ENCODE measurements at places on chromosomes 6 and 20.

DNA sequence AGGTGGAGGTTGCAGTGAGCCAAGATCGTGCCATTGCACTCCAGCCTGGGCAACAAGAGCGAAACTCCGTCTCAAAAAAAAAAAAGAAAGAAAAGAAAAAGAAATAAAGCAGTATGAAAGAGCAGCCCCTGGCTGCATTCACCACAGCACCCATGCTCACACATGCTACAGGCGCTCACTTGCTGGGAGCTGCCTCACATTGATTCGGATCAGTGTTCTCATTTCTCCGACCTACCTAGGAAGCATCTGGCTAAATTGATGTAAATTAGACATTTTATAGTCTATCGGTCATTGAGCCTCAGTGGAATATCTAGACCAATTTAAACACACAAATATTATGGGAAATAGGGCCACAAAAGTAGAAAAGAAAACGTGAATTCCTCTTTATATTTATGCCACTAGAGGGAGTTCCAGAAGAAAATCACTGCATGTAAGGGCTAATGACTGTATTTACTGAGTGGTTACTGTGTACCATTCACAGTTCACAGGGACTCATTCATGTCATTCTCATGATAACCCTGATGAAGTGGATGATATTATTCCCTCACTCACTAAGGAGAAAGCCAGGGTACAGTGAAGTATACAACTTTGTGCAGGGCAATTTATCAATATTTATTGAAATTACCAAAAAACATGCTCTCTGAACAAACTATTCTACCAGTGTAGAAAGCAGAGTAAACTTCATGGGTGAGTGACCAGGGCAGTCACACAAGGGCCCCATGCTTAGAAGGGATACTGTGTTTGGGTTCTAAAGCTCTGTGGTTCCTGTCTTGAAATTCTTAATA lies 5.3 kb upstream of the MOG start:
- DNase-seq = no peak

GRCh38 chr6:111552241-111552744 lies 53.4 kb downstream of the TRAF3IP2 start:
- no peak for DNase-seq

- no peak for DNase-seq
These were observed 92.6 kb downstream of the RNGTT start for GRCh38 chr6:88870717-88871330.

GRCh38 chr6:16533721-16534136 lies 227.5 kb downstream of the ATXN1 start:
- DNase-seq = no peak

DNA sequence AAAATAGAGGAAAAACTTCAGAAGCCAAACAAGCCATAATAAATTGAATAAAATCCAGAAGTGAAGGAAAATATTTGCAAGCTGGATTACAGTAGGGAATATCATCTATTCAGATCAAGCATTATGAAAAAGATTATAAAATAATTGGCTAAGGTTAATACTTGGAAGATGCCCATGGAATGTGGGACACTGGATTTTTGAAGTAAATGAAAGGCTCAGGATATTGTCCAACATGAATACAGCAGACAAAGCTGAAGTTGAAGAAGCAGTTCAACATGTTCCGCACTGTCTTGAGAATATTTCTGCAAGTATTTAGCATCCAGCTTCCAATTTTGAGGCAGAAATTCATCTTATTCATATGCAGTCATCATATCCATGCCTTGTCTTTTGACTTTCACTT lies 1278.4 kb upstream of the GJE1 start:
- no peak for DNase-seq

DNA sequence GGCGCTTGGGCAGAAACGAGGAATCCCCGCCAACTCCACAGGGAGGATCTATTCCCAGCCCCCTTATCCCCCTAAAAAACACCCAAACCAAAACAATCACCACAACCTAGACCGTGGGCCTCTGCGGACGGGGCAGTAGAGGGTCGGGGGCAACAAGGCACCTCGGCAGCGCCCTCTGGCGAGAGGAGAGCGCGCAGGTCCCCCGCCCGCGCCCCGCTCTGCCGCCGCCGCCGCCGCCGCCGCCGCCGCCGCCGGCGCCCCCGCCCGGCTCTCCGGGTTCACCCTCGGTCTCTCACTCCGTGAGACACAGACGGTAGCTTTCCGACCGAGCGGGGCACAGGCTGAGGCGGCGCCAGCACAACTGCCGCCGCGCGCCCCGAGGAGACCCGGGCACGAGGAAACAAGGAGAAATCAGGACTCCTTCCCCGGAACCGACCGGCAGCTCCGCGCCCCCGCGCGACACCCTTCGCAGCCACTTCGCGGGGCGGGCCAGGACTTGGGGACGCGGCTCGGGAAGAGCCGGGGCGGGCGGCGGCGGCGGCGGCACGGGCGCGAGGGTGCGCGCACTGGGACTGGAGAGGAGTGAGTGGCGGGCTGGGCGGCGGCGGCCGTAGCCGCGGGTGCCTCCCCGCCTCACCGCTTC lies at the start of gene SLC35F1:
TSS of gene SLC35F1 (plus strand) at position 307 of the 643 bp plus-strand sequence.
- DNase-seq = no peak

GRCh38 chr6:19209202-19209601 lies 628.0 kb upstream of the ID4 start:
- no peak for DNase-seq

DNA sequence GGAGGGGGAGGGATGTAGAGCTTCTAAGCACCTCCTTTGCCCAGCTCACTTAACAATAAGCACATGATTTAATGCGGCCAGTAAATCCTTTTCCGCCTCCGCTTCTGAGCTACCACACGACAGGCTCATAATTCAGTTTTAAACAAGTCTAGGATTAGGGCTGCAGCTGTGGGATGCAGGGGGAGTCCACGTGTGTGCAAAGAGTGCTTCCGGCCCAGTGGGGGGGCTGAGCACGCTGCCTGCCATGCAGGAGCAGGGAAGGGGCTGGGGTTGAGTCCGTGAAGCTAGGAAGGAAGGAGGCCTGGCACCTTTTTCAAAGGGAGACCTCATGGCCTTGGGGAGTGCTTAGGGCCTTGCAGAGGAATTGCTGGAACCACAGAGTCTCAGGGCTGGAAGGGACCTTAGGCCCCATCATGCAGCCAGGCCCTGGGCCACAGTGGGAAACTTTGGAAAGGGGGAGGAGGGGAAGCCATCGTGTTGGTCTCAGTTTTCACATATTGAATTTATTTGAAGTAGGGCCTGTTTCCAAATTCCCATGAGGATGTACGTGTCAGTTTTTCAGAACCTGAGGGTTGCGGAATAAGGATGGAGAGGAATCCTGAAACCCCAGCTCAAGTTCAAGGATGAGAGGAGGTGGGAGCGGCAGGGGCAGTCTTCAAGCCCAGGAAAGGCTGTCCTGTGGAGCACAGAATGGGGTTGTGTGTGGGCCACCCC lies 96.1 kb downstream of the VEGFA start:
- no peak for DNase-seq

GRCh38 chr6:133315811-133316210 lies 74.7 kb downstream of the EYA4 start:
- no peak for DNase-seq

DNA sequence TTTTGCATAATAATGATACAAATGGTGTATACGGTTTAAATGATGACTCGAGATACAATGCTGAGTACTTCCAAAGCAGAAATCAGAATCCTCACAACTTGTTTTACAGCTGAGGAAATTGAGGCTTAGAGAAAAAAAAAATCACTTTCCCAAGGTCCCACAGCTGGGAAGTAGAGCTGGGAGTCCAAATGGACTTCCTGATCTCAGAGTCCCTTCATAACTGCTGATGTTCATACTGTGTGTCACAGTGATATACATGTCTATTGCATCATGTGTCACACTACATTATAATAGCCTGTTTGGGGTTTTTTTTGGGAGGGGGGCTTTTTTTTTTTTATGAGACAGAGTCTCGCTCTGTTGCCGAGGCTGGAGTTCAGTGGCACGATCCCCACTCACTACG lies 8.5 kb downstream of the HM13 start:
- DNase-seq = no peak

DNA sequence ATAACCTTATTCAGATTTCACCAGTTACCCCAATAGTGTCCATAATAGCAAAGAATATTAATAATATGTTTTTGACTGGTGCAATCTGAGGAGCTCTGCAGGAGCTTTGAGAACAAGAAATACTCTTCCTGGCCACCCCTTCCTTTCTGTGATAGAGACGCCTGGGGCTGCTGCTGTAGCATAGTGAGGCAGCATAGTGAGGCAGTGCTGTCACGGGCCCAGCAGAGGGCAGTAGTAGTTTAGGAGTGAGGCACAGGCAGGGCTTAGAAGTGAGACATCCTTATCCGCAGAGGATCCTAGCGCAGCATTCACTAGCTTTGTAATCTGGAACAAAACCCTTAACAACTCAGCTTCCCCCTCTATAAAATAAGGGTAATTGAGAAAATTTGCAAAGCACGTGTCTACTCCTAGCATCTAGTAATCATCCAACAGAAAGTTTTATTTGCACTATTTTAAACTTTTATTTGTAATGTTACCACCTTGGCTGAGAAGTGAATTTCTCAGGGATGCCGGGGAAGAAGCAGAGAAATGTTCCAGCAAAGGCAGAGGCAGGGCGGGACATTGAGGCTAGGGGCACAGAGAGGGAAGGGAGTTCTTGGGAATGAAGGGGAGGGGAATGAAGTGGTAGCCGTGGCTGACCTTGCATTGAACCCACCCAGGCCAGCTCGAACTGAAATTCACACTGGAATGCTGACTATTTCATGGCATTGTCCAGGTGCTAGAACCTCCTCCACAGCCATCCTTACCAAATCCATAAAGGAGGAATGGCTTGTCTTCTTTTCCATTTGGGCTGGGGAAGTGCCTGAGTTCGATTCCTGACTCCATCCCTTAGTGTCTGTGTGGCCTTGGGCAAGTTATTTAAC lies 78.8 kb downstream of the CDS2 start:
- peak; percentile 43 for DNase-seq

GRCh38 chr6:7543789-7544424 lies 2.4 kb downstream of the DSP start:
- no peak for DNase-seq

DNA sequence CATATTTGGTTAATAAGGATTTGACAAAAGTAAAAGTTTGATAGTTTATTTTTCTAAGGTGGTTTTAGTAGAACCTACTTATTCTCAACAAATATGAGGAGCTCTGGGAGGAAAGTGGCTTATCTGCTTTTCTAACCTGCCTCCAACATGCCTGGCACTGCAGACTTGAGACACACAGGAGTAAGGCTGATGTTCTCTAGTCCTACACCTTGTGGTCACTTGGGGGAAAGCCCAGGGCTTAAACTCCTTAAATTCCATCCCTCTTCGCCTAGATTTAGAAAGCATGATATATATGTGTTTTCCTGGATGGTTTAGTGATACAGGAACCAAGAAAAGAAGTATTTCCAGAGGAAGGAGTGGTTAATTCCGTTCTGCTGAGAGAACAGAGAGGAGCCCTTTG lies 39.9 kb upstream of the SAMD5 start:
- DNase-seq = no peak

GRCh38 chr6:74651948-74652842 lies 553.7 kb downstream of the COL12A1 start:
- no peak for DNase-seq

DNA sequence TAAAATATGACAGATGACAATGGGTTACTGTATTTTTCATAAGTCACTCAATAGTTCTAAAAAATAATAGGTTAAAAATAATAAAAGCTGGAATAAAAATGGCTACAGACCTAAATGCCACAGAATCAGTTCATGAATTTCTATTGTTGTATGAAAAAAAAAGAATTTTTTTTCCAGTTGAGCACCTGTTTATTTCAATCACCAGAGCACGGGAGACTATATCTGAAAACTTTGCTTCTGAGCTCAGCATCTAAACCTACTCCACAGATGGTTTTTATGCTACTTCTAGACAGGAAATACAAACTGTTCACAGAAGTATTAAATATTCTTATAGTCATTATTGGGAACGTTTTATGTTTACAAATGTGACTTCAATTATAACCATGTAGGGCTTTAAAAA lies 50.4 kb downstream of the HMGN3 start:
- no peak for DNase-seq

DNA sequence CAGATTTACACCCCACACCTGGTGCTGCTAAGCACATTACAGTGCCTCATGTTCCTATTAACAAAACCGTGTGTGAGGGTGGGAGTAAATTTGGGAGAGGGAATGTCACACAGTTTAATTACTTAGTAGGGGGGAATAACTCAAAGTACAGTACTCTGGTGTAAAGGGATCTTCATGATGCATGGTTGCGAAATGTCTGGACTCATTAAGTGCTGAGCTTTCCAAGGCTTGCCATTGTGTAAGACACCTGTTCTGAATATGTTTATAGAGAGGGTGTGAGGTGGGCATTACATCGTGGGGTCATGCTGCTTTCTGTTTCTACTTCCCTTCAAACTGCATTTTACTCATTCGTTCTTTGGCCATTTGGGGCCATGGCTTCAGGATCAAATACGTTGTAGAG lies 181.2 kb downstream of the ADGRG6 start:
- DNase-seq = no peak

DNA sequence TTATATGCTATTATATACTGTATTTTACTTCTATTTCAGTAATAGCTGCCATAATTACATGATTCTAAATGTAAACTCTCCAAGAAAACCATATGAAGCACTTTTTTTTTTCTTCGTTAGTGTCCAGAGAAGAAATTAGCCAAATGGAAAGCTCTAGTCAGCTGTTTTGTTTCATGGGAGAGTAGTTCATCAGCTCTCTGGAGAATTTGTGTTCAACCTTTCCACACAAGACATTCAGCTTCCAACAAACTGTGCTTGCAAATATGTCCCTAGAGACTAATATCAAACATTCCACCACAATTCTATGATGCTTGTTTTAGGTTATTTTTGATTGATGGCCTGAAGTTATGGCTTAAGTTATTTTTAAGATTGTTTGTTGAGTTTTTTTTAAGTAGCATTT lies 19.5 kb downstream of the FHL5 start:
- DNase-seq = no peak

DNA sequence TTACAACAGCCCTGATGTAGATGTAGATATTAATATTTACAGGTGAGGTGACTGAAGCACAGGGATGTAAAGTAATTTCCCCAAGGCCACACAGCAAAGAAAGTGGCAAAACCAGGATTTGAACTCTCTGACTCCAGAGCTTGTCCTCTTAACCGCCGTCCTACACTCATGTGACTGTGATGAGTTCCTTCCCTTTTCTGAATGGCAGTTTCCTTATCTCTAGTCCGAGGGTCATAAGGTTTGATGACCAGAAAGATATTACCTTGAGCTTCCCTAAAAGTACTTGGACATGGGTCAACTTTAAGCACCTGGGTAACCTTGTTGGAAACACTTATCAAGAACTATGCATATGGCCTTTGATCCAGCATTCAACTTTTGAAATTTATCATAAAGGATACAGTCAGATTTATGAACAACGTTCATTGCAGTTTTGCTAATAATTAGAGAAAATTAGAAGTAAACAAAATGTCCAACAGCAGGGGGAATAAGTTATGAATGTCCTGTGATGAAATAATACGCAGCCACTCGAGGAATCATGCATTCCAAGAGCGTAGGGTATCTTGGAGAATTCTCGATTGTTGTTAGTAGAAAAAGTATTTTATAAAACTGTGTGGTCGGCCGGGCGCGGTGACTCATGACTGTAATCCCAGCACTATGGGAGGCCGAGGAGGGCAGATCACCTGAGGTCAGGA lies 2.3 kb upstream of the TLDC2 start:
- DNase-seq = no peak

GRCh38 chr6:155201461-155202226 lies 62.2 kb upstream of the CLDN20 start:
- DNase-seq = no peak
